ENCODE measurements at places on chromosomes 11 and 22.

GRCh38 chr11:328012-328411, 7.4 kb upstream of the IFITM3 start:
- no peak for DNase-seq

GRCh38 chr22:50326225-50326955, 422 bp downstream of the DENND6B start:
- DNase-seq: no peak

DNA sequence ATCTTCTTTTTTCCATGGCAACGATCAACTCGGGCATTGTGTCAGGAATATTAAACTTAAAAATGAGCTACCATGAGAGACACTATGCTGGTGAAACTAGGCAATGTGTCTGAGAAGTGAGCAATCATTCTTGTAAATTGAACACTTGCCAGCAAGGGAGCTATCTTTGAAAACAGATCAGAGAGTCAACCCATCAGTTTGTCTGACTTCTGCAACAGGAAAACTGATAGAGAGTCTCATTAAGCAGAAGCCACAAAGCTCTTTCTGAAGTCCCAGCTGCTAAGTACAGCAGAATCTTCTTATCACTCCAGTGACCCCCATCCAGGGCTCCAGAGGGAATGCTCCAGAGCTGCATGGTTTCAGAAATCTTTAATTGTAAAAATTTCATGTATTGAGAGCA, 114.7 kb downstream of the MSANTD4 start:
- DNase-seq: no peak

DNA sequence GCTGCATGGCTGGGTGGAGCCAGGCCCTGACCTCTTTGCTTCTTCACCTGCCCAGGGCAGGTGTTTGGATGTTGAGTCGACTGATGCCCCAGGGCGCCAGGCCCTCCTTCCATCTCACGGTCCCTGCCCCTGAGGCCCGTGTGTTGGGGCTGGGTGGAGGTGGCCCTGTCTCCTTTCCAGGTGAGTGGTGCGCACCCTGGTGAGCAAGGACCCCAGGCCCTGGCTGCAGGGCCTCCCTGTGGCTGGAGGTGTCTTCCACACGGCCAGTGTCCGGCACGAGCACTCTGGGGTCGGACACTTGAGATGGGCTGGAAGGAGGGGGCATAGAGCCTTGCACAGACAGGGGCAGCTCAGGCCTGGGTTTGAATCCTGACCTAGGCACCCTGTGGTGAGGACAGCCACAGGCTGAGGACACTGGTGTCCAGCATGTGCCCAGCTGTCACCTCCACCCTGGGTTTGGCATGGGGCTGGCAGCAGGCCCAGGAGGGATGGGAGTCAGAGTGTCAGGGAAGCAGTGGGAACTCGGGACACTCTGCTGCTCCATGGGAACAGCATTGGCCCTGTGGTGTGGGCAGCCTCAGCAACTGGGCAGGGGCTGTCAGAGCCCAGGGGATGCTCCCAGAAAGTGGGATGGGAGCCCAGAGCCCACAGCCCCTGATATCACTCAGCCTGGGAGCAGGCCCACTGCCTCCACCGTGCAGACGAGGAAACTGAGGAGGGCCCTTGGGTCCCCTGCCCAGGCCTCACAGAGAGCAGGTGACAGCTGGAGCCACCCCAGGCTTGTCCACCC, 37.1 kb upstream of the CCDC188 start:
- no peak for DNase-seq

GRCh38 chr22:42820045-42820763, 36.9 kb downstream of the ARFGAP3 start:
- no peak for DNase-seq

GRCh38 chr22:30010789-30011405, 69.4 kb upstream of the HORMAD2 start:
- no peak for DNase-seq

DNA sequence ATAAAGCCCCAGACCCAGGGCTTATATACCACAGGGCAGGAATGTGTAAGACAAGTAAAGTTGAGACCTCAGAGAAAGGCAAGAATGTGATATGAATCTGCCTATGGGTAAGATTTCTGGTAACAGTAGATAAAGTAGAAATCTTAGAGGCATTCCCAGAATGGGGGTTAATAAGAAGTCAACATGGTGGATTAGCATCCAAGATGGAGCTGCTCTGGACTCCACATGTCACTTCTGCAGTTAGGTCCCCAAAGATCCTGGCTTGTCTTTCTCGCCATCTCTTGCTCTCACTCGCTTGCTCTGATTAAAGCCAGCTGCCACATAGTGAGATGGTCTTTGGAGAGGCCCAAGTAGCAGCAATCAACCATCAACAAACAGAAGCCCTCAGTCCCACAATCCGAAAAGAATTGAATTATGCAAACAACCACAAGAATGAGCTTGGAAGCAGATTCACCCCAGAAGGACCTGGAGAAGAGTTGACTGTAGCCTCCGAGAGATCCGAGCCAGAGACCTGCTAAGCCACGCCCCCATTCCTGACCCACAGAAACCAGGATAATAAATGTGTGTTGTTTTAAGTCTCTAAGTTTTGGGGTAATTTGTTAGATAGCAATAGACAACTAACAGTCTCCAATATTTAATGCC, 5.4 kb upstream of the C11orf86 start:
- DNase-seq: no peak

GRCh38 chr11:44978961-44979331, 28.3 kb upstream of the TP53I11 start:
- DNase-seq: no peak

DNA sequence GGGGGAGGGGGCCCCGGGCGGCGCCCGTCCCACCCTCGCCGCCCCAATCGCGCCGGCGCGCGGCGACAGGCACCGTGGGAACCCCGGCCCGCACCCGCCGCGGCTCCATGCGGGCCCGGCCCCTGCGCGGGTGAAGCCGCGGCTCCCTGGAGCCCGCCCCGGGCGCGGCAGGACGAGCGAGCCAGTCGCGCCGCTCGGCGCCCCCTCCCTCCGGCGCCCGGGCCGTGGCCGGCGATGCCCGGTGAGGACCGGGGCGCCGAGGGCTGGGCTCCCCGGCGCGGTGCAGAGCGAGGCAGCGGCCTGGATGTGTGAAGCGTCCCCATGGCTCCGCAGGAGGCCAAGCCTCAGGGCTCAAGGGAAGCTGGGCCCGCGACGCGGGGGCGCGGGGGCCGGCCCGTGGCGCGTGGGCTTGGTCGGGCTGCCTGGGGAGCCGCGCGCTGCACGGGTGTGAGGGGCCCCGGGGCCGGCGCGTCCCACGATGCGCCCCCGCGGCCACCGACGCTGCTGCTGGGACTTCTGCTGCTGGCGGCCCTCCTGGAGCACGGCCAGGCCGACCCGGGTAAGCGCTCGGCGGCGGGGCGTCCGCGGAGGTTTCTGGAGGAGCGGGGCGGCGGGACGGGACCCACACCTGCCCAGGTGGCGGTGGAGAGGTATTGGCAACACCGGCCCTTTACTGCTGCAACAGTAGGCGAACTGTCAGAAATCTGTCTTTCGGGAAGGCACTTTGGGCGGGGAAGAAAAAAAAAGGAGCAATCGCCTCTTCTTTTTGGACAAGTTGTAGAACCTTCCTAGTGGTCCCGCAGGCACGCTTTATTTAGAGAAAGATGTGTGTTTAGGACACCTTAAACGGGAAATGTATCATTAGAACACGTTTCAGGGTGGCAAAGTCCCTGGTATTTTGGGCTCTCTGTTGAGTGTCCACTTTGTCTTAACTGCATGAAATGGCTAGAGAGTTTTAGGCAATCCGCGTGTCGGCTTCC, 119.4 kb downstream of the HIPK3 start:
- no peak for DNase-seq

GRCh38 chr11:57646194-57646798, 3.4 kb downstream of the YPEL4 start:
- no peak for DNase-seq

DNA sequence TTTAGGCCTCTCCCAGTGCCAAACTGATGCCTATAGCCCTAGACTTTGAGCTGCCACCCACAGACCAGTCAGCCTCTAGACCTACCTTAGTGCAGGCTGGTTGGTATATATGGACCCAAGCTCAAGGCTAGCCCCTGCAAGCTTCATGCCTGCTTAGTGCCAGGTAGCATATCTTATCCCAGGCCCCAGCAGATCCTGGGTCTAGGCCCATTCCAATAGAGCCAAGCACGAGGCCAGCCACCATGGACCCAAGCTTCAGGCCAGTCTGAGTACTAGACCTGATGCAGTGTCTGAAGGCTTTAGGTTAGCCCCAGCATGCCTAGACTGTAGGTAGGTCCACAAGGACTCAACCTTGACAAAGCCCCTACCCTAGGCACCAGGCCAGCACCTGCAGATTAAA, 1081.7 kb downstream of the JRKL start:
- DNase-seq: no peak

DNA sequence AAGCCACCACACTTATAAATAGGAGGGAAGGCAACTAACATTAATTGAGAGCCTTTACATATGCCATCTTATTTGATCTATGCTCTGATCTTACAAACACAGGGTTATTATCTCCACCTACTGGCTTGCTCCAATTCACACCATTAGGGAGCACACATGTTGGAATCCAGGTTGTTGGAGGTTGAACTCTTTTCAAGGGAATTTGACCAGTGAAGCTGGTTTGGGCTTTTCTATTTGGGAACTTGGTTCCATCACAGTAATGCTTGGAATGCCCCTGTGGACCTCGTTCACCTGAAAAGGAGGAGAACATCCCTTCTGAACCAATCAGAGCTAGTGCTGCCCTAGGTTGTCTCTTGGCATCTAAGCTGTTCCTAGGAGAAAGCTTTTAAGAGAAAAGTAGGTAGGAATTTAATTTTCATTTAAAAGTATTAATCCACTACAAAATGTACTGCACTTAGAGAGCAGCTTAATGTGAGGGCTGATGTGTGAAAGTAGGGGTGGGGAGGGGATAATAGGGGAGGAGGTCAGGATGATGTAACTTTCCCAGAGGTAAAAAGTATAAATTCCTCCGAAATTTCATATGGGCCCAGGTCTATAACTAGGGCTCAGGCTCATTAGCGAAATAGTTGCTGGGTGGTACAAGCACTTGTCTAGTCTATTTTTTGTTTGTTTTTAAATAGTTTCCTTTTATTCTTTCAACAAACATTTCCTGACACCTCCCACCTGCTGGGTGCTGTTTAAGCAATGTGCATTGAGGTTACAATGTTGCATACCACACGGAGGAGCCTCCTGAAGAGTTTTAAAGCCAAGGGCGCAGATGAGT, 7.6 kb upstream of the MICAL2 start:
- no peak for DNase-seq

DNA sequence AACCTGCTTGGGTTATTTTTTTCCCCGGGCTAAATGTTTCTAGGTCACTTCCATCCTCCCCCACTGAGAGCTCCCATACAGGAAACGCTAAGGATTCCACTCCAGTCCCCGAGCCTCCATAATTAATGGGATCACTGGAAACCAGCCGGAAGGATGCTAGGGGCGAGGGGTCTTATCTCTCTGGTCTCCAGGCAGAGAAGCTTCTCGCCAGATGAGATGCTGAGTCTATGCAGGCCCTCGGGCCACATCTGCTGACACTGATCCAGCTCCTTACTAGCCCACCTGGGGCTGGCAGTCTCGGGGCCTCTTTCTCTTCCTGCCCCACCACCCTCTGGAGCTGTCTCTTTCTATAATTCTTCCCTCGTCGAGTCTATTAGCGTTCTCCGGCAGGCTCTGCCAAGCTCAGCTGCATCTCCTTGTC, 125.9 kb upstream of the SYT13 start:
- DNase-seq: no peak

DNA sequence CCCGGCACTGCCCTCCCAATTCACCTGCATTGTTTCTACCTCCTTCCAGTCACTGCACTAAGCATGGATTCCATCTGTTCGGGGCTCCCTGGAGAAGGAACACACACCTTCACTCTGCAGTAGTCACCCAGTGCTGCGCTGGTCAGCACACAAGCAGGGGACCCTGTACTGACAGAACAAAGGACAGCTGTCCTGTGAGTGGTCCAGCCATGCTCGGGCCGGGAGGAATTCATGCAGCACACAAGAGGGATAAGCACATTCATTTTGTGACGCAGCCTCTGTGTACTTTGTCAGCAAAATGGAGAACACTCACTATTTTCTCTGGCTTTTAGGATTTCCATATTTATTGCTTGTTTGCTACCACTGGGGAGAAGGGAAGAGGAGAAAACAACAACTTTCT, 167.3 kb downstream of the NTM start:
- DNase-seq: no peak

DNA sequence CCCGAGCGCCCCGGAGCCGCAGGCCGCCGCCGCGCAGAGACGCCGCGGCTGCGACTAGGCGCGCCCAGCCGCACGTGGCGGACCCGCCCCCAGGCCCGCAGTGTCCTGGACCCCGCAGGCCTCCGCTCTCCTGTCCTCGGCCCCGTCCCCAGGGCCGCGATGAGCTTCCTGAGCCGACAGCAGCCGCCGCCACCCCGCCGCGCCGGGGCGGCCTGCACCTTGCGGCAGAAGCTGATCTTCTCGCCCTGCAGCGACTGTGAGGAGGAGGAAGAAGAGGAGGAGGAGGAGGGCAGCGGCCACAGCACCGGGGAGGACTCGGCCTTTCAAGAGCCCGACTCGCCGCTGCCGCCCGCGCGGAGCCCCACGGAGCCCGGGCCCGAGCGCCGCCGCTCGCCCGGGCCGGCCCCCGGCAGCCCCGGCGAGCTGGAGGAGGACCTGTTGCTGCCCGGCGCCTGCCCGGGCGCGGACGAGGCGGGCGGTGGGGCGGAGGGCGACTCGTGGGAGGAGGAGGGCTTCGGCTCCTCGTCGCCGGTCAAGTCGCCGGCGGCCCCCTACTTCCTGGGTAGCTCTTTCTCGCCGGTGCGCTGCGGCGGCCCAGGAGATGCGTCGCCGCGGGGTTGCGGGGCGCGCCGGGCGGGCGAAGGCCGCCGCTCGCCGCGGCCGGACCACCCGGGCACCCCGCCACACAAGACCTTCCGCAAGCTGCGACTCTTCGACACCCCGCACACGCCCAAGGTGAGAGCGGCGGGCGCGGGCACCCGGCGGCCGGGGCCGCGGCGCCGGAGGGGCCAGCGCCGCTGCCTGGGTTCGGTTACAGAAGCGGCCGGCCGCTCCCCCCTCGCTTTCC, 528 bp downstream of the WEE1 start:
- no peak for DNase-seq

GRCh38 chr11:10304495-10305261, at the start of gene ADM:
Gene ADM (plus strand): TSS chr11:10305073. CDS start chr11:10305701, 628 bp downstream.
- no peak for DNase-seq

DNA sequence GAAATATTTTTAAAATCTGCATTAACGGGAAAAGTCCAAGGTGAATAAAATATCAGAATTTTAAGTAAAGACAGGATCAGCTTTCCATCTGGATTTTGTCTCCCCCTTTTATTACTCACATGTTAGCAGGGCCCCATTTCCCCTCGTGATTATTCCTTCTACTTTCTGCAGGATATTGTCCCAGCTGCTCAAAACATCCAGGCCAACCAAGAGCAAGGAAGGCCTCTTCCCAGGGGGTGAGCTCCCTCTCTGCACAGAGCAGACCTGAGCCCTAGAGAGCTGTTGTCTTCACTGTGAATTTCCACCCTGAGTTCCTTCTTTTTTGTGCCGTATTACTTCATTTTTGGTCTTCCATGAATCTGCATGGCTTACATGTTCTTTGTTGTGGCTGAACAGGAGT, 3.7 kb upstream of the TMPRSS13 start:
- DNase-seq: no peak

All from T-helper 22 cell (primary cell).